ENCODE measurements at places on chromosomes 6 and 20.
A peak's percentile ranks its signal among the peaks of the same experiment; 100 is the strongest.

DNA sequence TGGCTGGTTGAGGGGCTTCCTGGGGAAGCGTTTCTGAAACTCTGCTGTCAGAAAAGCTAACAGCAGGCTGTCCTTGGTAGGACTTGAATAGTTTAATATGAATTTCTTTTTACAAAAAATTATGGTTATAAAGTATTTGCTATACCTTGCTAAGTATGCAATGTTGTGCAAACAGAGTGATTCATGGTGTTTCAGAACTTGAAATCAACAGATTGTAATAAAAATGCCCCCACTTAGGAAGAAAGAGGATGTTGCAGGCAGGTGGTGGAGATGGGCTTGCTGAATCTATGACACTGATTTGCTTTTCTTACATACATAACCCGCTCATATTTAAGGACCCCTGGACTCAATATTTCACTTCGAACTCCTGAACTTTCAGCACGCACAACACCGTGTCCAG lies 211.6 kb downstream of the THBS2 start:
- no peak for DNase-seq

DNA sequence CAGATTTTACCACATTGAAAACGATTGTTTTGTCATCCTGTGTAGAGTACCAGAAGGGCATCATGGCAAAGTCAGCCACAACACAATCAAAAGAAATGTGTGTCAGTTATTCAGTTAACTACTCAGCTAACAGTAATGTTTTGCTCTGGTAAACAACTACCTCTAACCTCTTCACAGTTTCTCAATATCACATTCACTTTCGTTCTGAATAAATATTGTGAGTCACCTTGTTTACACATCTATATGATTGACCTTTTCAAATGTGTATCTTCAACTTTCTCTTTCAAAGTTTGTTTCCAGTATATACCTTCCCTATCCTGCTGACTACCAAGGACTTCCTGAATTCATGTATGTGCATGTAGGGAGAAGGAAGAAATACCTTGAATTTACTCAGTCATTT lies 216.6 kb upstream of the UFL1 start:
- no peak for DNase-seq

GRCh38 chr6:148983966-148984365 lies 237.1 kb downstream of the UST start:
- DNase-seq: no peak

DNA sequence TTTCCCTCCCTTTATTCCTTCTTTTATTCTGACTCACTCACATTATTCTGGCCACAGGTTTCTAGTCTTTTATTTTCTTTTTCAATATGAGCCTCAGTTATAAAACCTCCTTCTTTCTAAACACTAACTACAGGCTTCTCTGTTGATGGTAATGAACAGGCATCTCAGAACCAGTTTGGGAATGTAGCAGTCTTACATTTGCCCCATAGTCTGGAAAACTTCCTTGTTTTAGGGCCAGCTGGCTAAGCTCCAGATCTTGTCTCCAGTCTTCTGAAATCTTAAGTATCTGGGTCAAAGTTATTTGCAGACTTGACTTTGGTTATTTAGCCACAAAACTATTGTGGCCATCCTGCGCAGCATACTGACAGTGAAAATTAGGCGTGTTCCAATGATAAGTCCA lies 97.0 kb upstream of the MAN1A1 start:
- no peak for DNase-seq

DNA sequence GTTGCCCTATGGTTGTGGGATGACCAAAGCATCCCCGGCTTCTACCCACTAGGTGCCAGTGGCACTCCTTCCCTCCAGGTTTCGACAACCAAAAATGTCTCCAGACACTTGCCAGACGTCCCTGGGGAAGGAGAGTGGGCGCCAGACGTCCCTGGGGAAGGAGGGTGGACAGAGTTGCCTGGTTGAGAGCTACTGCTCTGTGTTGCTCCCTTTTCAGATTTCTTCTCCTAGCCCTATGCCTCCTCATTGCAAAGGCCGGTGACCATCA lies 13.1 kb downstream of the LRRC73 start:
- no peak for DNase-seq

DNA sequence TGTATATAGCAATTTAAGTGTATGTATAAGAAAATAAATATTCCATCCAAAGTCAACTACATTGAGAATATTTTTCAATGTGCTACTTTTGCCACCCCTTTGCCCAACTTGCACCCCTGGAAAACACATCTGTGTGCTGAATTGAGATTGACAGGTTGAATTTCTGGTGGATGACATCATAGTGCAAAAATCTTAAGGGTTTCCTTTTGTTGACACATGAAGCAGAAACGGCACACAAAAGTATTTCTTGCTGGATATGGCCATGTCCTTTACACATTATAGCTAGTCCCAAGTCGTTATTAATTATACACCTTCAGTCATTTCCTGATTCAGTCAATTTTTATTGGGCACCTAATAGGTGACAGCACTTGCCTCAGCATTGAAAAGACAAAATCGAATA lies 188.7 kb upstream of the FBXL4 start:
- DNase-seq: no peak

GRCh38 chr20:53658973-53659372 lies 65.3 kb upstream of the ZNF217 start:
- DNase-seq: no peak

DNA sequence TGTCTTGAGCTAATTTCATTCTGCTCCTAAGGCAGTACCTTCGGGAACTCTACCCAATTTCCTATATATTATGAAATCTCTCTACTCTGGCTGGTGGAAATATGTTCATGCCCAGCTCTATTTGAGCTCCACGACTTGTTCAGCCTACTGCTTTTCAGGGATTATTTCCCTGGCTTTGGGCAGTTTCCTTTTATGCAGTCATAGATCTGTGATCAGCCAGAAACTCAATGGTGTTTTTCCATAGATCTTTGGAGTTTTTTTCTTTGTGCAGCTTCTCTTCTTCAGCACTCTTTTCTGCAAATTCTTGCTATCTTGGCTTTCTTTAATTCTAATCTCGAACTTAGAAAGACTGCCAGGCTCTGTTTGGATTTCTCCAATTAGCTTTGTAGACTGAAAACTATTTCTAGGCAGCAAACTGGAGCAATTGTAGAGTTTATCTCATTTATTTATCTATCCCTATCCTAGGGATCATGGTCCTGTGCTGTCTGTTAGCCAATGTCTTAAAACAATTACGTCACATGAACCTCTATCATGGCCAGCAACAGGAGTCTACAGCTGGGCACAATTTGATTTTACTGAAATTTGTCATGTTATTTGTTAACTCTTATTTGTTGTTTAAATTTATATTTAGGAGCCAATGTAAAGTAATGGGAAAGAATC lies 328.4 kb downstream of the BCKDHB start:
- DNase-seq: no peak

GRCh38 chr6:3836566-3836965 lies 12.6 kb upstream of the FAM50B start:
- no peak for DNase-seq

- no peak for DNase-seq
Measured at GRCh38 chr20:33560026-33560425, 70.1 kb downstream of the CBFA2T2 start.

DNA sequence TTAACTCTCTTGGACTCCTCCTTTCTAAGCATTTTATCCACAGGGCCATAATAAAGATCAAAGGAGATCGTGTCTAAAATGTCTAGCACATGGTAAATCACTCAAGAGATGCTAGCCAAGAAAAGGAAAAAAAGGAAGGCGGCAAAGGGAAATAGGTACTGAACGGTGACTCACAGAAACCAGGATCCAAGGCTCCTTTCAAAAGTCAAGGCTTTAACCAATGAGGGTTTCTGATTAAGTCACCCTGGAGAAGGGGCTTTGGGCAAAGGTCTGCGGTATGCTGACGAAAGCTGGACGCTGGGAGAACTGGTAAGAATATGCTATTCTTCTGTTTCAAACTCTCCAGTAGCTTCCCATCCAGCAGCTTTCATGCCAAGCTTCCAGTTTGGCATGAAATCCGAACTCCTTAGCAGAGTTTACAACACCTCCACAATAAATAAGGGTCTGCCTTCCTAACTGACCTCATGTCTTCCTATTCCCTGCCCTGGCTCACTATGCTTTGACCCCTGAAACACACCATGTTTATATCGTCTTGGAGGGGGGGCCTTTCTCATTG lies 1.0 kb downstream of the TOMM34 start:
- peak; percentile 32 for DNase-seq

DNA sequence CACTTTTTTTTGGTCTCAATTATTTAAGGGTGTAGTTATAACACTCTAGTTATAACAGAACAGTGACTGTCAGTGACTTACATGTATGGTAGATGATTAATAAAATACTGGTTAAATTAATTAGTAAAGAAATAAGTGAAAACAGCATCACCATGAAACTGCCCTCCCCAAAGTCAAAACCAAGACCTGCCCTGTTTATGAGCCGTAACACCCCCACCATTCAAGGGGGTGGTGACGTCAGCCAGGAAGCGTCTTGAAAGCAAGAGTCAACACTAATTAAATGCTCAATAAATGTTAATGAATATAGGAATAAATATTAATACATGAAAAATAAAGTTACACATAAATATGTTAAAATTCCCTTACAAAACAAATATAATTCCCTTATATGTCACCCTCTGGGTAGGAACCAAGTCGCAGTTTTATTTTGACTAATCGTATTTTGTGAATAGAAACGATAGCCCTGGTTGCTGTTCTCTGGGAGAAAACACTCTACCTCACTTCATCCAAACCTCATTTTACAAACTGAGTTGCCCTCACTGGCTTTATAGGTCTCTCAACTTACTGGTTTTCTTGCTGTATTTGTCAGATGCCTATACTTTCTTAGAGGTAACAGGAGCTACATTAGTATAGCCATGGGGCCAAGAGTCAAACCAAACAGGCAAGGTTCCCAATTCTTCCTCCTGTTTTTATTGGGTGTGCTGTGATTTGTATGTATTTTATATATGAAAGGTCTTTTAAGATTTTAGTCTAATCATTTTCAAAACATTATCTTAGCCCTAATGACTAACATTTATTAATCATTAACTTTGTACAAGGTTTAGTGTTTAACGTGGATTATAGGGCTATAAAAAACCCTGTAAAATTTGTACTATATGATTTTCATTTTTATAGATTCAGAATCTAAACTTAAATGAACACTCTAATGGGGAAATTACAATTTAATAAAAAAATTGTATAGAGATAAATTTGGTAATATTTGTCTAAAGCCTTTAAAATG lies 227.9 kb upstream of the IRAK1BP1 start:
- DNase-seq: no peak

GRCh38 chr6:93213028-93213427 lies 206.3 kb downstream of the EPHA7 start:
- no peak for DNase-seq

DNA sequence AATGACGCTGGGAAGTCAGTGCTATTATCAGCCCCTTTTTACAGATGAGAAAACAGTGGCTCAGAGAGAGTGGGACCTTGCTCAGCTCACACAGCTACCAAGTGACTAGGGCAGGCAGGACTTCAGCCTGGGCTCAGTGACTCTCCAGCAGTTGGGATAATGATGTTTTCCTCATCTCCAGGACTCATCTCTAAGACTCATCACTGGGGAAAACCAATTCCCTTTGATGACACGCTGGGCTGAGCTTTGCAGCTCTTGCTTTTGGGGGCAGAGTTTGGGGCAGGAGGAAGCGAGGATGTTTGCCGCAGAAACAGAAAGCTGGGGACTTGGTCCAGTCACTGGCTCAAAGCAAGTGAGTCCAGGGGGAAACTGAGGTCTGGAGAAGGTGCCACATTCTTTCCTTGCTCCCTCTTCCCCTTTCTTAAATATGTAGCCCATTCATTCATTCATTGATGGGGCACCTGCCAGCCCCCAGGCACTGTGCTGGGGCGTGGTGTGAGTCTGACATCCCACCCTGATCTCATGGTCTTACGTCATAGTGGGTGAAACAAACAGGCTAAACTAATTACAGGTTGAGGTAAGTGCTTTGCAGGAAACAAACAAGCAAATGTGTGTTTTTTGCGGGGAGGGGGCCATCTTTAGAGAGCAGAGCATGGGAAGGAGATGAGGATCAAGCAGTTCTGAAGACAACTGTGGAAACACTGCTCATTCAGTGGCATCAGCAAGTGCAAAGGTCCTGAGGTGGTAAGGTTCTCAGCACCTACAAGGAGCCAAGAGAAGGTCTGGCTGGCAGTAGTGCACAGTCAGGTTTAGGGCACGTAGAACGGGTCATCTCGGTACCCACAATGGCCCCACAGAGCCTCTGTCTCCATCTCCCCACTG lies 74.4 kb upstream of the PMEPA1 start:
- DNase-seq: no peak

- no peak for DNase-seq
Measured at GRCh38 chr20:22414305-22414742, 170.0 kb downstream of the FOXA2 start.

DNA sequence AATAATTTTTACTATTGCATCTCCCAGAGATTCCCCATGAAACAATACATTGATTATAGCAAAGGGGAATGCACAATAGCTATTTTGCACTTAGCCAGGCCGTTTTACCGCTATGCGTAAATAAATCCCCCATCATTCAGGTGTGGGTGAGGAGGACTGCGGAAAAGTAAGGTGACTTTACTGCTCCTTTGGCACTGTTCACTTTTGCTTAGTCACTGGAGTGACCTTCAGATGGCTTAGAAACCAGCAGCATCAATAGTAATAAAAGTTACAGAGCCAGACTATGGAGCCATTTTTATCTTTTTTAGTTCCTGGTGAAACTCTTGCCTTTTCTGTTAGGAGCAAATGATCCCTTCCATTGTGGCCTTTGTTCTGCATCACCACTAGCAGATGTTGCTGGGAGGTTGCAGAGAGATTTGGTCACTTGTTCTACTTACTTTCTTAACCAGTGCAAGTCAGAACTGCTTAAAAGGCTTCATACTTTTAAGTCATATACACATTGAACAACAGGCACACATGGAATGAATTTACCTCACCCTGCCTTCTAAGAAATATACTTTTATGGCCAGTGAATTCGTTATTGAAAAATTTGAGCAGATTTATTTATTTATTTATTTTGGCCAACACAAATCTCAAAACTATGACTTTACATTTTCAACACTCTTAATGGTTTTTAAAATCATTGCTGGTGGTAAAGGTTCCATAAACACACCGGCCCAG lies 12.1 kb upstream of the BTBD3 start:
- DNase-seq: no peak

DNA sequence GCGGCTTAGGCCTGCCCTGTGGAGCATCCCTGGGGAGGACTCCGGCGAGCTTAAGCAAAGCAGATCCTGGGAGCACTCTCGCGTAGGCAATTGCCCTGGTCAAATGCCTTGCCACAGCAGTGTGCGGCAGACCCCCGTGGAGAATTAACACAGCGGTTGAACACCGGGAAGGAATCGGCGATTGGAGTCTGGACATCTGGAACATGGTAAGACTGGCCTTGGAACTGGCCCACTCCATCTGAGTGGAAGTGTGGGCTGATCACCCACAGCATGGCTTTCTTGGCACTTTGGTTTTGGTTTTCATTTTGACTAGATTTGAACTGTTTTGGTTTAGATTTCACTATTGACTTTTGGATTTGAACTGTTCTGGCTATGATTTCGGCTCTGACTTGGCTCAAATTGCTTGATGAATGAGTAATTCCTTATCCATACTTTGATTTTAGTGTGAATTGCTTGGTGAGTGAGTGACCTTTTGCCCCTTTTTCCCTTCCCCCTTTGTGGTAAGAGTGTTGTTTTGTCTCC lies 300.7 kb downstream of the RNGTT start:
- DNase-seq: no peak

GRCh38 chr20:54086507-54087039 lies 16.2 kb upstream of the BCAS1 start:
- DNase-seq: no peak
